HT-29 (cell line): ENCODE measurements at places on chromosomes 16 and 17. TPM values are rescaled to one million over a fixed set of nuclear protein-coding genes. Genes with fewer than 3 reads are reported as not detected.

CMTM1 gene
- total RNA-seq = 5.8 and 13.9 TPM in 2 replicates

RNF222 gene
- total RNA-seq = not detected in 2 replicates

CA10 gene
- not detected in 2 replicates for total RNA-seq

SARM1 gene
- total RNA-seq = 8.0 and 8.6 TPM in 2 replicates

BCKDK gene
- 53.2 and 56.3 TPM in 2 replicates for total RNA-seq

B9D1 gene
- 28.1 and 29.3 TPM in 2 replicates for total RNA-seq

PFAS gene
- total RNA-seq = 45.4 and 51.3 TPM in 2 replicates

CCL8 gene
- total RNA-seq = not detected in 2 replicates

CNTNAP1 gene
- 0.08 and 0.23 TPM in 2 replicates for total RNA-seq

C16orf46 gene
- 2.4 TPM in 1 of 2 replicates, not detected in the other for total RNA-seq

NOG gene
- total RNA-seq = not detected in 2 replicates

PMP22 gene
- total RNA-seq = not detected in 2 replicates

CACNG5 gene
- not detected in 2 replicates for total RNA-seq
